Frontal cortex (tissue), 4 donors: ENCODE measurements at places on chromosomes 16 and 17.

GRCh38 chr16:85613604-85614337 lies 649 bp downstream of the GSE1 start:
- DNase-seq, result peak; percentile 63

- DNase-seq, result no peak
Observed at GRCh38 chr17:74447628-74448159, 15.8 kb downstream of the GPRC5C start.

DNA sequence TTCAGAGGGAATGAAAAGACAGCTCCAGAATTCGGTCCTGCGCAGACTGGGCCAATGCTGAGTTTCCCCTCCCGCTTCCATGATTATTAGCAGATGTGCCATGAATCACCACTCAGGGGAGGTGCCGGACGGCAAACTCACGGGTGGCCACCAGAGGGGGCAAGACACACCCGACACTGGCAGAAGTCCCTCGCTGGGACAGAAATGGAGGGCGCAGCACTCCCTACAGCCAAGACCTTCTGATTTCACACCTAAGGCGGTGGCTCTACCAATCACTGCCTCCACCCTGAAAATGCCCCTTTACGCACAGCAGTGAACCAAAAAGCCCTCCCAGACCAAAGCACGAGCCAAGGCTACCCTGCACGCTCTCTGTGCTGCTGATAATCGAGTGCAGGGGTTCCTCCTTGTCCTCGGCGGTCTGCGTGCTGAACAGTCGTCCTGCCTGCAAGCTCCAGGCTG lies 26.8 kb downstream of the TRAP1 start:
- DNase-seq, result peak; percentile 73

GRCh38 chr17:8345052-8345690 lies 5.5 kb downstream of the ODF4 start:
- DNase-seq, result no peak

DNA sequence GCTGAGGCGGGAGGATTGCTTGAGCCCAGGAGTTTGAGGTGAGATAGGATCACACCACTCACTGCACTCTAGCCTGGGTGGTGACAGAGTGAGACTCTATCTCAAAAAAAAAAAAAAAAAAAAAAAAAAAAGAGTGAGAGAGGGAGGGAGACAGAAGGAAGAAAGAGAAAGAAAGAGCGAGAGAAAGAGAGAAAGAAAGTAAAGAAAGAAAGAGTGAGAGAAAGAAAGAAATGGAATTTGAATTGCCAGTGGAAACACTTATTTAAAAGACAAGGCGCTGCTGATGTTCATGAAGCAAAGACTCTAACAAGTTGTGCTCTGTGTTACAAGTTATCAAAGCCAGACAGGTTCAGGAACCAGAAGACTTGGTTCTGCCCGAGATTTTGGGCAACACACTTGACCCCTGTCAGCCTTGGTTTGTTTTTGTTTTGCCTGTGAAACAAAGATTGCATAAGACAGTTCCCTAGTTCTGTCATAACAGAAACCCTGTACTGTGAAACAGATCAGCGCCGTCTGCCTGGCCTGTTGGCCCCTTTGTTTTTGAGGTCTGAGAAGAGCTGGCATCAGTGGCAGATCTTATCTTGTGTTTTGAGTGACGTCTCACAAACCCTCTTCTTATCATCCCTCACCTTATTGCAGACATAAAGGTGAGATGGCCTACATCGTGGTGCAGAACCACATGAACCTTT lies 55.4 kb upstream of the ENDOV start:
- DNase-seq, result no peak

DNA sequence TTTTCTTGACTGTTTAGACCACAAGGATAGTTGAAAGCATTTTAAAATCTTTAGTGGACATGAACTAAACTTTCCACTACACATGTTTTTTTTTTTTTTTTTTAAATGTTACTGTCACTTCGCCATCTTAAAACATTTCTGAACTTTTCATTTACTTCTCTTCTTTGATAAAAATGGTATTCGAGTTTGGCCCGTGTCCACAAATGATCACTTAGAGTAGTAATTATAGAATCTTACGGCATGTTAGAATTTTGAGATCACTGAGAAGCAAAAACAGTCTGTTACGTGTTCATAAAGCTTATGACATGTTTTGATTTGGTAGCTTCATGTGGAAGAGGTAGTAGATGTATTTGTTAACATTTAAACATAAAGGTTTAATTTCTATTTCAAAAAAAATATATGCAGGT lies 1.1 kb downstream of the NSRP1 start:
- DNase-seq, result no peak

DNA sequence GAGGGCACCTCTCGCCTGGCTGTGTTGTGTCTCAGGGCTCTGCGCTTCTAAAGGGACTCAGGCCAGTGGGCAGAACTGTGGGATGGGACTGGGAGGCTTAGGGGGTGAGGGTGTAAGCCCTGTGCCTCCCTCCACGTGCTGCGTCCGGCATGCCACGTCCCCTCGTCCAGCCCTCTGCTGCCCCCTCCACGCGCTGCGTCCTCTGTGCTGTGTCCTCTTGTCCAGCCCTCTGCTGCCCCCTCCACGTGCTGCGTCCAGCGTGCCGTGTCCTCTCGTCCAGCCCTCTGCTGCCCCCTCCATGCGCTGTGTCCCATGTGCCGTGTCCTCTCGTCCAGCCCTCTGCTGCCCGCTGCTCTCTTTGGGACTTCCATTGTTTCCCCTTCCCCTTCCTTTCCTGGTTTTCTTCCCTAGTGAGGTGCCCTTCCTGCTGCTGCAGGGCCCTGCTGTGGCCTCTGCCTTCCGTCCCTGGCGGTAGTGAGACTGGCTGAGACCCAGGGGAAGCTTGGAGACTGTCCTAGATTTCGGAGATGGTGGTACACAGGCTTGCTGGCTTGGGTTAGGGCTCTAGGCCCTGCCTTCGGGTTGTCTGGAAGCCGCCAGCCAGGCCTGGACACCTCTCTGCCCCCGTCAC lies 6.4 kb upstream of the ZNF750 start:
- no peak for DNase-seq

- DNase-seq, result no peak
Observed at GRCh38 chr17:29586676-29587469, 2.6 kb downstream of the GIT1 start.

DNA sequence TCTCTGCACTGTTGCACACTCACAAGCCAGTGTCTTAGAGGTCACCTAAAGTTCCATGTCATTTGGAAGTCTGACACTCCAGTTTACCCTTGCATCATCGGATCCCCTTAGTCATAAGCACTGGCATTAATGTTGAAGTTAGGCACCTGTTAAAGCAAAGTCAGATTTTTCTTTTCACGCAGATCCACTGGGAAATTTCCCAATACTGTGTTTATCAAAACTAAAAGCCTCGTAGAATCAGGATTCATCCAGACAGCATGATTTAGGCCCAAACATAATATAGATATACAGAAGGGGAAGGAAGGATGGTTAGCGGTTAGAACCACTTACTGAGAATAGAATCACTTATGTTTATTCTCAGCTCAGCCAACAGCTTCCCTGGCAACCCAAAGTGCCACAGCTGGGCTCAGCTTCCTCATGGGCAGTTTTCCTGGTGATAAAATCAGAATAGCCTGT lies 30.1 kb upstream of the HAPSTR1 start:
- no peak for DNase-seq

- DNase-seq, result no peak
Observed at GRCh38 chr17:6555331-6556120, 829 bp downstream of the PITPNM3 start.

DNA sequence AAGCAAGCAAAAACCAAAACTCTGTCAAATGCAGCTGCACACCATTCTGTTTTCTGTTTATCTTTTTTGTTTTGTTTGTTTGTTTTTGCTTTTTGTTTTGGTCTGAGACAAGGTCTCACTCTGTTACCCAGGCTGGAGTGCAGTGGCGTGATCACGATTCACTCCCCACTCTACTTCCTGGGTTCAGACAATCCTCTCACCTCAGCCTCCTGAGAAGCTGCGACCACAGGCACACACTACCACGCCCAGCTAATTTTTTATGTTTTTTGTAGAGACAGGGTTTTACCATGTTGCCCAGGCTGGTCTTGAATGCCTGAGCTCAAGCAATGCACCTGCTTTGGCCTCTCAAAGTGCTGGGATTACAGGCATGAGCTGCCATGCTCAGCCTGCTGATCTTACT lies 19.3 kb upstream of the SLFN13 start:
- no peak for DNase-seq

DNA sequence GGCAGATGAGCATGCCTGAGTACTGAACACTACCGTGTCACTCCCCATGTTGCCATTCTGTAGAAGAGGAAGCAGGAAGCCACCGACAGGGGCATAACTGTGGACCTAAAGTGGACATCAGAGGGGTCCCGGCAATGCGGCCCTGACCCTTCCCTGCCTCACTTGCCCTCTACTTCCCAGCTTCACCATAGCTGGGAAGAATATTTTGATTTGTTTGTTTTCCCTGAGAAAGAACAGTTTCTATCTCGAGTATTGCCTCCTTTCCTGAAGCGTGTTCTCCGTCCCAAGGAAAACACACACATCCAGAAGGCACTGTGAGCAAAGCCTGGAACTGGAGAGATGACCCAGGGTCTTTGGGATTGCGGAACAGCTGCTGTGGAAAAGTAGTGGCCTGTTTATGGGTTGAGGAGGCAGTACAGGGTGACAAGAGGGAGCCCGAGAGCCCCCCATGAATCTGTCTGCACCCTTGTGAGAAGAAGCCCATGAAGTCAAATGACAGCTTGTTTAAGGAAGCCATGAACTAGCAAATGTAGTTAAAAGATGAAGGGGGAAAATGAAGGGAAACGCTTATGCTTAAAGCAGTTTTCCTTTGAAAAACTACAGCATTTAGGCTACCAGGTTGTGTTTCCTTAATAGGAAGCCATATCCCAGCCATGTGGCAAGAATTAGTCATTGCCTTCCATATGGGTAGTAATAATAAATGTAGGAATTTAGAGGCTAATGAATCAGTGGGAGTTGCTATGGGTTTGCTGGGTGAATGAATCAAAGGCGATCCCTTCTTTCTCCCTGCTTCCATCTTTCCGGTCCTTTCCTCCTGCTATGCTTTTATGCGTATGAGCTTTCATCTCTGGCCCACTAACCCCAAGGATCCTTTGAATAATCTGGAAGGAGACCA lies 90.0 kb upstream of the TBX2 start:
- DNase-seq, result no peak

DNA sequence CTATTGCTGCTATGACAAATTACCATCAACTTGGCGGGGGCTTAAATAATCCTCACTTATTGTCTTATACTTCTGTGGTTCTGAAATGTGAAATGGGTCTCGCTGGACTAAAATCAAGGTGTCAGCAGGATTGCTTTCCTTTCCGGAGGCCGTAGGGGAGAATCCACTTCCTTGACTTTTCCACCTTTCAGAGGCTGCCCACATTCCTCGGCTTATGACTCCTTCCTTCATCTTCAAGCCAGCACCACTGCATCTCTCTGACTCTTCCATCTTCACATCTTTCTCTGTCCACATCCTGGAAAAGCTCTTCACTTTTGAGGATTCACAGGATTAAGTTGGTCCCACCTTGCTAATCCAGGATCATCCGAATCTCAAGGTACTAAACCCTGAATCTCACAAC lies 217.8 kb downstream of the GRIN2A start:
- DNase-seq, result no peak

DNA sequence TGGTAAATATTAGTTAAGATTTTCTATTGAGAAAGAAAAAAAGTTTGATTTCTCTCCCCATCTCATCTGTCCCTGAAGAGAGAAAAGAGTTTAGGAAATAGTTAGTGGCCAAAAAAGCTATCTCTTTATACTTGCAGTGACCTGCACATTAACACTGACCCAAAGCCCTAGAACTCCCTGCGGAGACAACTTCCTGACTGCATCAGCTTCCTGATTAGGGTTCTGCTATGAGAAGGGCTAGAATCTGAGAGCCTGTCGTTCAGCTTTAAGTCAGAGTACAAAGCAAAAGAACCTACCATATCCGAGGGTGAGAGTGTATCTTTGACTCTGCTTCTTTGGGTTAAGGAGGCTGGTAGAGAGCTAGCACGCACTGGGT lies 24.7 kb downstream of the LIMD2 start:
- no peak for DNase-seq

GRCh38 chr17:65005858-65006257 lies 50.7 kb downstream of the GNA13 start:
- no peak for DNase-seq

- no peak for DNase-seq
Observed at GRCh38 chr16:56732832-56733231, 2.9 kb downstream of the NUP93 start.

GRCh38 chr17:65750166-65750565 lies 188.7 kb upstream of the AXIN2 start:
- DNase-seq, result no peak

GRCh38 chr17:75778861-75779249 lies 5.8 kb upstream of the UNK start:
- no peak for DNase-seq

DNA sequence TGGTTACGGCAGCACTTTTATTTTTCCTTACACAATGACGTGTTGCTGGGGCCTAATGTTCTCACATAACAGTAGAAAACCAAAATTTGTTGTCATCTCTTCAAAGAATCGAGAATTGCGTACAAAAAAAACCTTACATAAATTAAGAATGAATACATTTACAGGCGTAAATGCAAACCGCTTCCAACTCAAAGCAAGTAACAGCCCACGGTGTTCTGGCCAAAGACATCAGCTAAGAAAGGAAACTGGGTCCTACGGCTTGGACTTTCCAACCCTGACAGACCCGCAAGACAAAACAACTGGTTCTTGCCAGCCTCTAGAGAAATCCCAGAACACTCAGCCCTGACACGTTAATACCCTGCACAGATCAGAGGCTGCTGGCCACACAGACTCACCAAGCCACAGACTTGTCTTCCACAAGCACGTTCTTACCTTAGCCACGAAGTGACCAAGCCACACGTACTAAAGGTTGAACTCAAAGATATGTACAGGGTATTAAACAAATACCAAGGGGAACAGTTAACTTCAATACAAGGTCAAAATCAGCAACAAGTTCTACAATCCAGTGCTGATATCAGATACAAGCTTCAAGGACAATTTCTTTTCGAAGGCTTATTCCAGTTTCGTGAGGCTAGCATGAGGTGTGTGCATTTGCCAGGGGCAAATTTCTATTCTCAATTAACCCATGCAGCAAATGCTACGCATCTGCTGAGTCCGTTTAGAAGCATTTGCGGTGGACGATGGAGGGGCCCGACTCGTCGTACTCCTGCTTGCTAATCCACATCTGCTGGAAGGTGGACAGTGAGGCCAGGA lies 2.4 kb downstream of the ACTG1 start:
- DNase-seq, result no peak

DNA sequence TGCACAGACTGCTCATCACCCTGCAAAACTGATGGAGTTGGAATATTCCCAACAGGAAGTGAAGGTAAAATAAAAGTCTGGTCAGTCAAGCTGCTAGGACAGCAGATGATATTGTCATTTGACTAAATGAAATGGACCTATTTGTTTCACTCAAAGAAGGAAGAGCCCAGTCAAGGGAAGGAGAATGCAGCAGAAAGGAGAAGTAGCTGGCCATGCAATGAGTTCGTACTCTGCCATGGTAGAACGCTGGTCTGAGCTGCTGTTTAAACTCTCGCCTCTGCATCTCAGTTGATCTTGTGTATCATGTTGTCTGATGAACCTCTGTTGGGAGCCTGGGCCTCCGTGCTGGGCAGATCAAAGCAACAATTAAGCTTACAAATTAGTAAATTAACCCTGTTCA lies 15.6 kb upstream of the YPEL2 start:
- no peak for DNase-seq
